ENCODE measurements at places on chromosomes 16 and 17.

DNA sequence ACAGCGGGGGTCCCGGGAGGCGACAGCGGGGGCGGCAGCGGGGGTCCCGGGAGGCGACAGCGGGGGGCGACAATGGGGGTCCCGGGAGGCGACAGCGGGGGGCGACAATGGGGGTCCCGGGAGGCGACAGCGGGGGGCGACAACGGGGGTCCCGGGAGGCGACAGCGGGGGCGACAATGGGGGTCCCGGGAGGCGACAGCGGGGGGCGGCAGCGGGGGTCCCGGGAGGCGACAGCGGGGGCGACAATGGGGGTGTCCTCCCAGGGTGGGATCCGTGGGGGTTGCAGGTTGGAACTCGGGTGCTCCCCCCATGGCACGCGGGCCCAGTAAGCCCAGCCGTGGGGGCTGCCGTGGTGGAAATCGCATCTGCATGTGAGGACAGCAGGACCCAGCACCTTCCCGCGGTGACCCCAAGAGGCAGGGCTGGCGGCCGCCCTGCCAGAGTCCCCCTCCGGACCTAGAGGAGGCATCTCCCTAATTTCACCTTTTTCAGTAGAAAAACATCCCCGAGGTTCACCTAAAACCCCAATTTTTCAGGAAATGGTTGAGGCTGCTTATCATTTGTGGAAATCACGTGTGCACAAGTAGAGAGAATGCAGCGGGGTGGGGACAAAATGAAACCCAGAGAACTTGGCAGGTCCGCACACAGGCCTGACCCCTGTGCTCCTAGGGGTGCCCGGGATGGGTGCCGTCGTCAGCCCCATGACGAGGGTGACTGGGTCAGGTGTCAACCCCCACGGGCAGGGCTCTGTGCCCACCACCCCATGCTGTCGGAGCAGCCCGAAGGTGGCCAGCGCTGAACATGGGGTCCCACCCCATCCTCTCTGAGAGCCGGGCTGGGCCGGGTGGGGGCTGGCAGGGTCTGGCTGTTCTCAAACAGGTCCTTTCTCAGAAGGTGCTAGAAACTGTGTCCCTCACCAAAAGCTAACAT is 10.5 kb upstream of the METRNL start:
- no peak for DNase-seq

DNA sequence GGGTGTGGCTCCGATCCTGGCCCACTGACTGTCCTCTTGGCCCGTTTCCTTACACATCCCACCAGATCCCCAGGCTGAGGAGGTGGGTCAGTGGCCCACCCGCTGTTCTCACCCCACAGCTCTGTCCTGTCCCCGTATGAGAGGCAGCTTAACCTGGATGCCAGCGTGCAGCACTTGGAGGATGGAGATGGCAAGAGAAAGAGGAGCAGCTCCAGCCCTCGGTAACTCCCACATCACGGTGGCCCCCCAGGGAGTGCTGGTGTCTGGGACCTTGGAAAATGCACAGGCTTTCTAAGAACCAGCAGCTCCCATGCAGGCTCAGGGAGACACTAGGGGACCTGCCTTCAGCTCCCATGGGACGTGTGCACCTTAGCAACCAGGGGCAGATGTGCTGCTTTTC is 4.2 kb upstream of the LLGL2 start:
- DNase-seq: no peak

DNA sequence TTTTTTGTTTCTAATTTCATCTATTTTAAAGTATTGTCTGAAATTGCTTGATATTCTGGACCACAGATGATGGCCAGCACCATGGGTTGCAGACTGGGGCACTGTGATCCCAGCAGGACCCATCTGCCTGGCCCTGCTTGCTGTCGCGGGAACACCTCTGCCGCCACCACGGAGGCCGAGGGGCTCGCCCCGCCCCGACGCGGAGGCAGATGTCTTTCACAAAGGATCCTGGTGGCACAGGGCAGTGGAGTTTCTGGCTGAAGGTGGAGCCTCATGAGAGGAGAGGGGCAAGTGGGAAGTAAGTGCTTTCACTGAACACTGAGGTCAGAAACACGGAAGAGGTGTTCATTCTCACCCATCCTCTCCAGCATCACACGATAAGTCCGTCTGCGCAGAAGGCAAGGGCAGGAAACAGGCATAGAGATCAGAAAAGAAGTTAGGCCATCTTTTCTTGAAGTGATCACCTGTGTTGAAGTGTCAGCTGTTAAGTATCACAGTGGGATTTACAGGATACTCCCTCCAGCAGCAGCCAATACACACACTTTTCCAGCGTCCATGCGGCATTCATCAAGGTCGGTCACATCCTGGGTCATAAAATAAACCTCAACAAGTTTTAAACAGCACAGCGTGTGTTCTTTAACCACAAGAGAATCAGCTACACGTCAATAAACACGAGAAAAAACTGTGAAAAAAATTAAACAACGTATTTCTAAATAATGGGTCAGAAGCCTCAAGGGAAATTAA is 194.5 kb downstream of the RPTOR start:
- DNase-seq: peak; percentile 13

GRCh38 chr17:61619493-61619892 is 28.5 kb upstream of the NACA2 start:
- DNase-seq: no peak

- no peak for DNase-seq
Observed at GRCh38 chr17:79072544-79072943, 2.1 kb upstream of the ENGASE start.

- no peak for DNase-seq
Observed at GRCh38 chr17:17363638-17364337, 60.6 kb downstream of the NT5M start.

GRCh38 chr17:77493238-77493820 is 352.6 kb downstream of the SEC14L1 start:
- no peak for DNase-seq

DNA sequence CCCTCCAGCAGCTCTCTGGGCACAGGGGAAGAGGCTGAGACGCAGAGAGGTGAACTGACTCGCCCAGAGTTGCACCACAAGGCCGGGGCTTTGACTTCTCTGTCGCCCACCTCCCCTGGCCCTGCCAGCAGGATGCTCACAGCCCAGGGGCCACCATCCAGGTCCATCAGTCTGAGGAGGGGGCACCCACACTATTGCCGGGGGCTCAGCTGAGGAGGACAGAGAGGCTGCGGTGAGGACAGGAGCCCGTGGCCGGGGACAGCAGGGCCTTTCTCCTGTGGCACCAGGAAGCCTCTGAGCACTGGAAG is 32.6 kb downstream of the KDM8 start:
- peak; percentile 34 for DNase-seq

GRCh38 chr17:82831041-82831817 is 8.6 kb downstream of the ZNF750 start:
- no peak for DNase-seq

GRCh38 chr17:38750312-38751121 is 2.0 kb upstream of the PSMB3 start:
- no peak for DNase-seq

GRCh38 chr17:72342061-72342460 is 221.2 kb downstream of the SOX9 start:
- no peak for DNase-seq

- no peak for DNase-seq
Observed at GRCh38 chr16:1357906-1358566, 6.3 kb downstream of the GNPTG start.

DNA sequence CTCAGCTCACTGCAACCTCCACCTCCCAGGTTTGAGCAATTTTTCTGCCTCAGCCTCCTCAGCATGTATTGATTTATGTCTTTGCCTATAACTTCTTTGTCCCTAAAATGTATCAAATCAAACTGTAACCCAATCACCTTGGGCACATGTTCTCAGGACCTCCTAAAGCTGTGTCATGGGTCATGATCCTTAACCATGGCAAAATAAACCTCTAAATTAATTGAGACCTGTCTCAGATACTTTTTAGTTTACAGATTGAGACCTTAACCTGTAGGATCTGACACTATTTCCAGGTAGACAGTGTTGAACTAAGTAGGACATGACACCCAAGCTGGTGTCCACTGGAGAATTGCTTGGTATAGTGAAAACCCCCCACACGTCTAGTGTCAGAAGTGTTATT is 2.6 kb upstream of the ACSM3 start:
- no peak for DNase-seq

GRCh38 chr16:25625620-25626019 is 66.1 kb upstream of the HS3ST4 start:
- DNase-seq: no peak

GRCh38 chr17:70295329-70295728 is 126.0 kb downstream of the KCNJ2 start:
- no peak for DNase-seq

- DNase-seq: no peak
Observed at GRCh38 chr17:41226051-41226450, 397 bp upstream of the KRTAP9-2 start.

GRCh38 chr16:27145630-27146029 is 57.7 kb upstream of the KDM8 start:
- no peak for DNase-seq

GRCh38 chr17:55212880-55213279 is 51.9 kb upstream of the HLF start:
- DNase-seq: no peak

DNA sequence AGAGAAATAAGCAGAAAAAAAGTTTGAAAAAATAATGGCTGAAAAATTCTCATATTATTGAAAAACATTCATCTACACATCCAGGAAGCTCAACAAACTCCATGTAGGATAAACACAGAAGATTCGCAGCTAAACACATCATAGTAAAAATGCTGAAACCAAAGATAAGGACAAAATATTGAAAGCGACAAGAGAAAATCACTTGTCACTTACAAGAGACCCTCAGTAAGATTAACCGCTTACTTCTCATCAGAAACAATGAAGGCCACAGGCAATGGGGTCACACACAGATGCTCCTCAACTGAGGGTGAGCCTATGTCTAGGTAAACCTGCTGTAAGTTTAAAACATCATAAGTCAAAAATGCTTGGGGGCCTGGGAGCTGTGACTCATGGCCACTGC is 38.1 kb upstream of the METRNL start:
- DNase-seq: no peak

GRCh38 chr16:57606847-57607501 is 21.5 kb upstream of the ADGRG1 start:
- no peak for DNase-seq

- DNase-seq: no peak
Observed at GRCh38 chr17:49959183-49959935, 9.6 kb upstream of the DLX4 start.

- DNase-seq: no peak
Observed at GRCh38 chr16:4362476-4363135, 9.0 kb upstream of the VASN start.

GRCh38 chr17:31158746-31159377 is 64.1 kb downstream of the NF1 start:
- DNase-seq: no peak

DNA sequence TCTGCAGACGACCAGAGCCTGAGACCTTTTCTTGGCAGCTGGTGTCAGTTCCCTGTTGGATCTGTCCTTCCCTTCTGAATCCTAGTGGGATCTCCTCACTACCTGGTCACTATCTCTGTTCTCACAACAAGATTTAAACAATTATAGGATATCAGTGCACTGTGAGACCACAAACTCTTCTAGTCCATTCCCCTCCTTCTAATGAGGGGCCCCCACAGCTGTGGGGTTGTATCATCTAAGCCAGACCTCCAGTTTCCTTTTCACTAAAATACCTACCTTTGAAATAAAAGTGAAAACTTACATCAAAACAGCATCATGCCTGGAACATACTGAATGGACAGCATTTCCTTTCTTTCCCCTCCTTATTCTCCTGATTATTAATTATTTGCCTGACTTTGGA is 233.2 kb downstream of the PRKCA start:
- DNase-seq: no peak

DNA sequence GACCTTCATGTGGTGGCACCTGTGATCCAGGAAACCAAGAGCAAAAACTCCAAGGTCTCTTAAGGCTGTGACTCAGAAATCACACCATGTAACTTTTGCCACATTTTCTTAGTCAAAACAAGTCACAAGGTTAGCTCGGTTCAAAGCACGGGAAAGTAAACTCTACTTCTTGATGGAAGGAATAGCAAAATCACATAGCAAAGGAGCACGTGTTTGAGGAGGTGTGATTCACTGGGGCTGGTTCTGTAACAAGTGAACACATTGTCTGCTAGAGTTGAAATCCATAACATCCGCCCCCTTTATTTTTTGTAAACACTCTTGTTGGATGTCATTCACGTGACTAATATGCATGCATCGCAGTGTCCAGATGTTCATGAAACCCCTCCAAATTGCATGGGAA is 415.0 kb upstream of the MAF start:
- no peak for DNase-seq

GRCh38 chr17:71247441-71248015 is 873.3 kb upstream of the SOX9 start:
- no peak for DNase-seq

- no peak for DNase-seq
Observed at GRCh38 chr16:29963021-29963743, 1.3 kb downstream of the TMEM219 start.

- no peak for DNase-seq
Observed at GRCh38 chr16:16096121-16096857, 127.0 kb downstream of the ABCC6 start.

- DNase-seq: no peak
Observed at GRCh38 chr16:74076568-74076967, 220.0 kb upstream of the PSMD7 start.

DNA sequence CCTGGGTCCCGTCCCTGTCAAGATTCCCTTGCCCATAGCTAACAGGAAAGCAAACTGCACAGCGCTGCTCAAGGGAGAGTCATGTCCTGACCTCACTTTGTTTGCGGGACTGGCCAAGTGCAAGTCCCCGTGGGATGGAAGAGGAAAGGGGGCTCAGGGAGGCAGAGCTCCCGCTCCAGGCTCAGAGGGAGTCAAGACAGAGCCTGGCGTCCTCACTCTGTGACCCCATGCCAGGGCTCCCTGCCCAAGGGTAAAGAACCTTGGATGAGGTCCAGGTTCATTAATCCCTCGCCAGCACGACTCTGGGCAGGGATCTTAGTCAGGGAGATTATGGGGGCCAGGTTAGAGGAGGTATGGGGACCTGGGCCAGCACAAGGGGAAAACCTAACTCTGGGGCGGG is 51.5 kb upstream of the CBX4 start:
- no peak for DNase-seq

DNA sequence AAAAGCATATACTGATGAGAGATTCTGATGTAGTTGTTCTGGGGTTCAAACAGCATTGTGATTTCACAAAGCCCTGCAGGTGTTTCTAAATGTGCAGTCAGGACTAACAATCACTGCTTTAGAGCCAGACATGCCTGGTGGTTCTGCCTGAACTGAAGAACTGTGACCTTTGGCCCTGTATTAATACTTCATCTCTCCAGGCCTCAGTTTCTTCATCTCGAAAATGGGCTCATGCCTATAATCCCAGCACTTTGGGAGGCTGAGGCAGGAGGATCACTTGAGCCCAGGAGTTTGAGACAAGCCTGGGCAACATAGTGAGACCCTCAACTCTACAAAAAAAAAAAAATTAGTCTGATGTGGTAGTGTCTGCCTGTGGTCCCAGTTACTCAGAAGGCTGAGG is 3.9 kb downstream of the DNAI2 start:
- DNase-seq: no peak

GRCh38 chr17:79819085-79819484 is 20.2 kb downstream of the CBX4 start:
- DNase-seq: no peak
